Daoy (cell line): ENCODE measurements at places on chromosomes 7 and 10. TPM values are rescaled to one million over a fixed set of nuclear protein-coding genes. Genes with fewer than 3 reads are reported as not detected.

Gene INTS1
- total RNA-seq = 42.9 and 61.6 TPM in 2 replicates

Gene PKD2L1
- not detected in 2 replicates for total RNA-seq

Gene SLC18A3
- total RNA-seq = not detected in 2 replicates

Gene GUSB
- total RNA-seq = 22.7 and 41.4 TPM in 2 replicates

Gene PIP
- not detected in 2 replicates for total RNA-seq

Gene LAMB4
- not detected in 2 replicates for total RNA-seq
